ENCODE measurements at places on chromosomes 2 and 18. TPM values are rescaled to one million over a fixed set of nuclear protein-coding genes. Genes with fewer than 3 reads are reported as not detected.

DNA sequence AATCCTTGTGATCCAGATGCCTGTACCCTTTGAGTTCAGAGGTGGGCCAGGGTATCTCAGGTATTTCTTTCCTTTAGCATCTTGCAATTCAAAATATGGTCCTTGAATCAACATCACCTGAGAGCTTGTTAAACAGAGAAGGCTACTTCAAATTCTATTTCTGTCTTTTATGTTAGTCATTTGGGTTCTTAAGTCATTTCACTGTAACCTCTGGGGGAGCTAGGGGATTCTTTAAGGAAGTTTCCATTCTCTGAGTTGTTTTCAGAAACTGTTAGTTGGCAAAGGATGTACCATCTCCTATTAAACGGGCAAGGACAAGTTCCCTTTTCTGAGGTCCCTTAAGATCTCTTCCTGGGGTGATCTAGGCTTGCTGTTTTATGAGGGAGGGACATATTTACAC, 16.6 kb downstream of the CFLAR start:
- H3K4me3 ChIP-seq: no peak overlapping the region
- H3K36me3 ChIP-seq: peaks cover 27% of the 10 kb centered on the region
- H3K27ac ChIP-seq: peak overlapping the region; percentile 41

DNA sequence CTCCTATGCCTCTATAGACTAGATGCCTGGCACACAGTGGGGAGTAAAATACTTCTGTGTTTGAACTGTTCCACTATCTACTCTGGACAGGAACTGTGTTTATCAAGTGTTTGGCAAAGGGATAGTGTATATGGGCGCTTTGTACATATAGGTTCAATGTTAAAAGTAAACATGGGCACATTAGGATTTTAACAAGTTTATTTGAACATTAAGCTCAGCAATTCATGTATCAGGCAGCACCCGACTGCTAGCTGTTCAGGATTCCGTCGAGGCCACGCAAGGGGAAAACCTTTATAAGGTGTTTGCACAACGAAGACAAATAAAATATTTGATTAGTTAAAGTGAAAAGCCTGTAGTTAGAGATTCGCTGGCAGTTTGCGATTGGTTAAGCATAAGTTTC, 43.4 kb upstream of the ROCK2 start:
- H3K27ac ChIP-seq: no peak overlapping the region
- H3K4me1 ChIP-seq: peaks cover 36% of the 10 kb centered on the region
- H3K27me3 ChIP-seq: no peaks in the 10 kb centered on the region
- no peak for DNase-seq
- H3K4me3 ChIP-seq: no peak overlapping the region

DNA sequence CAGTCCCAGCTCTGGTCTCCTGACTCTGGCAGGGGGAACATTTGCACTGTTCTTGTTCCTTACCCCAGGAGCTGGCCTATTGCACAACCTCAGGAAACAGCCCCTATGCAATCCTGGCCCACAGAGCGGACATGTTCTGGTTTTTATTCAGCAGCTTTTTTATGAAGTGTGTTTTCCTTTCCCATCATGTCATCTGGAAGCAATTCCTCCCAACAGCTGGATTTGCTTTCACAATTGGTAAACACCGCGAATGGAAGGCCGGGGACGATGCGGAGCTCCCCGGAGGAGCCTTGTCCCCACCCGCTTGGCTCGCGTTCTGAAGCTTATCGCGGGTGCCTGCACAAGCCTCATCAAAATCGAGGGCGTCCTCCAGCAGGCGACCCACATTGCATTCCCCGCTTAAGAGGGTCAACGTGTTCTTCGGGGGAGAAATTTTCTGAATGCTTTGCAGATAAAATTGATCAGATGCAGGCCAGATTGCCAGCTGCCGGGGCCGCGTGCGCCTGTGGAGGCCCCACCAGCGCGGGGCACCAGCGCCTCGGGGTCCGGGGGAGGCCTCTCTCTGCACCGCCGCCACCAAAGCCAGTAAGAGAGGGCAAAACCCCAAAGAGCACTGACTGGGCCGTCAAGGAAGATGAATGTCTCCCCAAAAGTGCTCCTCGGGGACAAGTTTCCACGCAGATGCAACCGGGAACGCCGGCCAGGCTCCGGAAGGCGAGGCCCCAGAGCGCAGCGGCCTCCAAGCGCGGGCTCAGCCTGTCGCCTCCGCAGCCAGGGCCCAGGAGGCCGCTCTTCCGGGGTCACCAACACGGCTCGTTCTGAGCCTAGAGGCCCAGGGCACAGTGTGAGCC, 60.3 kb upstream of the SP3 start:
- peak overlapping the region; percentile 37 for H3K4me3 ChIP-seq
- peak overlapping the region; percentile 75 for H3K27ac ChIP-seq
- H3K36me3 ChIP-seq: no peaks in the 10 kb centered on the region
- H3K4me1 ChIP-seq: peaks cover 25% of the 10 kb centered on the region

GRCh38 chr2:79717364-79718007, 204.6 kb downstream of the CTNNA2 start:
- H3K4me3 ChIP-seq: no peak overlapping the region
- H3K27me3 ChIP-seq: no peaks in the 10 kb centered on the region
- peaks cover 32% of the 10 kb centered on the region for H3K4me1 ChIP-seq
- H3K27ac ChIP-seq: peak overlapping the region; percentile 72
- no peaks in the 10 kb centered on the region for H3K36me3 ChIP-seq
- DNase-seq: peak; percentile 87

DNA sequence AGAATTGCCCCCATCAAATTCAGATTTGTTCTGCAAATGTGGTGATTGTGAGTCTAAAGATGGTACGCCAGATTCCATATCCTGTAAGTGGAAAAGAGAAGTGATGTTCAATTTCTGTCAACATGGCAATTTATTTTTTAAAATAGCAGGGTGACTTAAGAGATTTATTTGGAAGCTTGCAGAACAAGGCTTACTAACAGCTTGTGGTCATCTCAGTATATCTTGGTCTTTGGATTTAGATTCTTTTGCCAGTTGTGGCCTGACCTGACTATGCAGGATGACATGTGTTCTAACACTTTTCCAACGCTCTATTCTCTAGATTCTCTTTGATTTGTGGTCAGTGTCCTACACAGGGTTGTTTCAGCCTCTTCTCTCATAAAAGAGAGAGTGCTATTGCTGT, 74.4 kb downstream of the MAP3K20 start:
- no peak overlapping the region for H3K4me3 ChIP-seq
- H3K4me1 ChIP-seq: peaks cover 57% of the 10 kb centered on the region
- H3K27me3 ChIP-seq: no peaks in the 10 kb centered on the region
- DNase-seq: no peak
- H3K36me3 ChIP-seq: no peaks in the 10 kb centered on the region

DNA sequence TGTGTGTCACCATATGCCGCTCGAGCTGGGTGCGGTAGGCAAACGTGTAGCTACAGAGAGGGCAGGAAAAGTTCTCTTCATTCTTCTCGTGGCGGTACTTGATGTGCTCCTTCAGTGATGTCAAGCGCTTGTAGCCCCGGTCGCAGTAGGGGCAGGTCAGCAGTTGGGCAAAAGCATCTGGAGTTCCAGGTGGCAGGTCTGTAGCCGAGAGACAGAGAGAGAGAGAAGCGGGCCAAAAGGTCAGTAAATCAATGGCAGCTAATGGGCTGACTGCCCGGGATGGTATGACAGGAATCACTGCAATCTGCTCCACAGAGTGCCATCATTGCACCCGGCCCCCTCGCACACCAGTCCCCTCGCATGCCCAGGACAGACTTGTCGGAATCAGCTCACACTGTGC, 116.0 kb downstream of the ZEB2 start:
- DNase-seq: no peak
- H3K27ac ChIP-seq: no peak overlapping the region
- no peak overlapping the region for H3K4me3 ChIP-seq
- no peaks in the 10 kb centered on the region for H3K4me1 ChIP-seq
- peaks cover 51% of the 10 kb centered on the region for H3K36me3 ChIP-seq

DNA sequence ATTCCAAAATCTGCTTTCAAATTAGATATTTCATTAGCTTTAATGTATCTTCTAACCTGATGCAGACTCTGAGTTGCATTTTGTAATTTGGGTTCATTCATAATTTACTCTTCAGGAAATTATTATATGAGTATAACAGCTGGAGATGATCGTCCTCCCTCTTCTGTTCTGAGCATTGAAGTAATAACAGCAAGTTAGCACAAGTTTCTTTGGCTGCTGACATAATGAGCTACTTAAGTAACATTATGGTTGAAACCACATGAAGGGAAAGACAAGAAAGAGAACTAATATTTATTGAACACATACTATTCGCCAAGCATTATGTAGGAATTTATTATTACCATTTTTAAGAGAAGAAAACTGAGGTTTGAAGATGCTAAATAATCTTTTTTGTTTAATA, 75.1 kb downstream of the CPO start:
- no peak overlapping the region for H3K4me3 ChIP-seq
- peaks cover 8% of the 10 kb centered on the region for H3K4me1 ChIP-seq
- DNase-seq: no peak
- H3K36me3 ChIP-seq: no peaks in the 10 kb centered on the region
- H3K27me3 ChIP-seq: no peaks in the 10 kb centered on the region
- H3K27ac ChIP-seq: no peak overlapping the region

LRP2 gene
- total RNA-seq: not detected

SPATA3 gene
- total RNA-seq: not detected

CYTIP gene
- 1.4 TPM for total RNA-seq

TNS1 gene
- 45.7 TPM for total RNA-seq
